ENCODE measurements at places on chromosomes 1 and 21.

GRCh38 chr1:244242446-244242845, 191.4 kb downstream of the ZBTB18 start:
- no peak for DNase-seq

GRCh38 chr1:206834711-206835110, 30.7 kb upstream of the IL20 start:
- no peak for DNase-seq

DNA sequence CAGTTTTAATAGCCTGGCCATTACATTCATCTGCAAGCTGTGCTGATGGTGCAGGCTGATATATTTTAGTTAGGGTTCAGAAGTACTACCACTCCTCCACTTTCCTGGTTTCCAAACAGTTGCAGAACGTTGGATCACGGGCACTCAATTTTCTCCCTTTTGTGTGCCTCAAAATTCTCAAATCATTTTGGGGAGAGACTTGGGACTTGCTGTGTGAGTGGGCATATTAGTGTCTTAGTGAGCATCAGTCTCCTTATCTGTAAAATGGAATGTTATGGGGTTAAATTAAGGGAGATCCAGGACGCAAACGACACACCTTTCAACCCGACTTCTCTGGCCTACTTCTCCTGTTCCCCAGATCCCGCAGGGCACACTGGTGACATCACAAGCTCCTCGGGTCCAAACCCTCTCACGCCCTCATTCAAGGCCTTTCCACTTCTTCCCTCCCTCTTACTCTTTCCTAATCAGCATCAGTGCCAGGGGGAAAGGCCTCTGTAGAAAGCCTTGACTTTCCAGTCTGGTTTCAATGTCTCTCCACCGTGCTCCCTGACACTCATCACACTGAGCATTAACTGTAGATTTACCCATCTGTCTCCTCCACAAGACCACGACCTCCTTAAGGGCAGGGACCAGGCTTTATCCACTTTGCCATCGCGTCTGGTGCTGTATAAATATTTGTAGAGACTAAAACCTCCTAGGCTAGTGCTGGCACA, 1.2 kb downstream of the PIGP start:
- peak; percentile 28 for DNase-seq

DNA sequence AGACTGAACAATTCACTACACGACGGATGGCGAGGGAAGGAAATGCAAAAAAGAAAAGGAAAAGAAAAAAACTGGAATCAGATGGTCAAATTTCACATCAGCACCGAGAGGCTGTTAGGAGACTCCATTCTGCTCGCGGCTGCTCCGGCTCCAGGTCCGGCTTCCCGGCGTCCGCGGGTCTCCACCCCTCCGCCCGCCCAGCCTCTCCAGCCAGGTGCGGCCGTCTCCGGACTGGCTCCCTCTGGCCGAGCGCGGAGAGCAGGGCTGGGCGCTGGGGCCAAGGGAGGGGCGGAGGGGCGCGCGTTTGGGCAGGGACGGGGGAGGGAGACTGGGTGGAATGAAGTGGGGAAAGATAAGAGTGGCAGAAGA, 332 bp downstream of the KCNJ6 start:
- DNase-seq: no peak

- DNase-seq: no peak
Measured at GRCh38 chr1:32741413-32742198, 39.0 kb upstream of the SYNC start.

Measured in stimulated activated CD4-positive, alpha-beta T cell treated with anti-CD3 and anti-CD28 coated beads, Interleukin-2, amount 100 ng/mL, for 24 hours (primary cell).